Suppressor macrophage treated with lipopolysaccharide for 4 hours (primary cell): ENCODE measurements at places on chromosomes 12 and 14.

- DNase-seq, result no peak
Observed at GRCh38 chr12:95620171-95620570, 68.9 kb upstream of the USP44 start.

- DNase-seq, result peak; percentile 28
Observed at GRCh38 chr12:31353750-31354708, 28.1 kb upstream of the SINHCAF start.

- DNase-seq, result no peak
Observed at GRCh38 chr12:80805106-80805505, 88.4 kb downstream of the MYF5 start.

DNA sequence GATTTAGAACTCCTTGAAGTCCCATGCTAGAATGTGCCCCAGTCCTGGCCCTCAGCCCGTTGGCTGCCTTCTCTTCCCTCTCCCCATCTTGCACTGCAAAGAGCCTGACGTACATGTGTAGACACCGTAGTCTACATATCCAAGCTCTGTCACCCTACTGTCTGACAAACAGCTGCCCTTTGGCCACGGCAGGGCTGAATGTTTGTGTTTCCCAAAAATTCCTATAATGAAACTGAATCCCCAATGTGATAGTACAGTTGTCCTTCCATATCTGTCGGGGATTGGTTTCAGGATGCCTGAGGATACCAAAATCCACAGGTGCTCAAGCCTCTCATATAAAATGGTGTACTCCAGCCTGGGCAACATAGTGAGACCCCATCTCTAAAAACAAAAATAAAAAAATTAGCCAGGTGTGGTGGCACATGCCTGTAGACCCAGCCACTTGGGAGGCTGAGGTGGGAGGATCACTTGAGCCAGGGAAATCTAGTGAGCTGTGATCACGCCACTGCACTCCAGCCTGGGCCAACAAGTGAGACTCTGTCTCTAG is 12.3 kb upstream of the TFCP2 start:
- no peak for DNase-seq

DNA sequence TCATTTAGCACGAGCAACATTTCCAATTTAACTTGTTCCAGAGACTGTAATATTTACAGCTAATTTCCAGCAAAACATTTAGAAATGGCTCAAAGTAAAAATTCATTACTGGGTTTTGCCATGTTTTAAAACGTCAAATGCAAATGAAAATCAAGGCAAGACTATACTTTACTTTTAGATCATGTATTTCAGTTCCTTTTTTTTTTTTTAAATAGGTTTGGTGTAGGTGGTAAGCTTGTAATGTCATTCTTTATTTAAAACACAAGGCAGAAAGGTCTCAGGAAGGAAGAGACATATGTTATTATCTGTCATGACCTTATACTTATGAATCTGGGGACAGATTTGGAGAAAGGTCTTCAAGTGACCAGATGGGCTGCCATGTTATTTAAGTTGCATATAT is 54.1 kb downstream of the GRIP1 start:
- DNase-seq, result peak; percentile 13

GRCh38 chr14:87877877-87878276 is 115.1 kb downstream of the GALC start:
- DNase-seq, result no peak

- no peak for DNase-seq
Observed at GRCh38 chr14:22715186-22715812, 51.2 kb upstream of the OXA1L start.

GRCh38 chr14:20428010-20428365 is 8.0 kb downstream of the KLHL33 start:
- DNase-seq, result no peak

- no peak for DNase-seq
Observed at GRCh38 chr14:76090616-76091391, 60.9 kb upstream of the GPATCH2L start.

- no peak for DNase-seq
Observed at GRCh38 chr12:128583453-128583852, 240.3 kb downstream of the SLC15A4 start.

DNA sequence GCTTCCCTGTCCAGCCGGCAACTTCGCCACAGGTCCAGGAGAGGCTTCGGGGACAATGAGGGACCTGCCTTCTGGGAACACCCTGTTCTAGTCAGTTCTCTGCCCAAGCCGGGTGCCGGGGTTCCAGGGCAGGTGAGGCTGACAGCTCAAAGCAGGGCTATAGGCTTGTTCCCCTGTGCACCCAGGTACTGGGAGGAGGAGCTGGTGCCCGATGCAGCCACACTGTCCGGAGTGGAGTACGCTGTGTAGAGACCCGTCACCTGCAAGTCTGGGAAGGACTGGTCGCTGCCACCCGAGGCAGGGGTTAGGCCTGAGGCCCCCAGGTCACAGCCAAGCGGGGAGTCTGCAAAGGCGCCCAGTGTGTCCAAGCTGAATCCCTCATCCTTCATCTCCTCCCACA is 29.6 kb downstream of the FOXN4 start:
- DNase-seq, result no peak

GRCh38 chr14:20198991-20199390 is 8.3 kb downstream of the OR11G2 start:
- DNase-seq, result no peak

GRCh38 chr12:65648461-65648860 is 175.8 kb upstream of the HMGA2 start:
- no peak for DNase-seq

GRCh38 chr14:24298892-24299254 is 707 bp downstream of the DHRS1 start:
- peak; percentile 41 for DNase-seq

DNA sequence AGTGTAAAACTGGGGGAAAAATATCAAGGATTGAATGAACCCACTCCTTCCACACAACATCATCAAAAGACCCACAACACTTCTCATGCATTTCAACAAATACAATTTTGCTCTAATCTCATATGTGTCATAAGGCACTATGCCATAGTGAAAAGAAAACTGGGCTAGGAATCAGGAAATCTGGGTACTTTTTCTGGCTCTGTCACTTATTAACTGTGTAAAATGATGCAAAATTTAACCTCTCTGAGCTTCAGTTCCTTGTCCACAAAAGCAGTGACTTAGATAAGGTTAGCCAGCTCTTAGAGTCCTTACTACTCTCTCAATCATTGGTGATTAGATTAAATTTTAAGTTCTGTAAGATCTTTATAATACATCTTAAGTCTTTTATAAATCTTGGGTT is 250.5 kb upstream of the SOX5 start:
- DNase-seq, result no peak

DNA sequence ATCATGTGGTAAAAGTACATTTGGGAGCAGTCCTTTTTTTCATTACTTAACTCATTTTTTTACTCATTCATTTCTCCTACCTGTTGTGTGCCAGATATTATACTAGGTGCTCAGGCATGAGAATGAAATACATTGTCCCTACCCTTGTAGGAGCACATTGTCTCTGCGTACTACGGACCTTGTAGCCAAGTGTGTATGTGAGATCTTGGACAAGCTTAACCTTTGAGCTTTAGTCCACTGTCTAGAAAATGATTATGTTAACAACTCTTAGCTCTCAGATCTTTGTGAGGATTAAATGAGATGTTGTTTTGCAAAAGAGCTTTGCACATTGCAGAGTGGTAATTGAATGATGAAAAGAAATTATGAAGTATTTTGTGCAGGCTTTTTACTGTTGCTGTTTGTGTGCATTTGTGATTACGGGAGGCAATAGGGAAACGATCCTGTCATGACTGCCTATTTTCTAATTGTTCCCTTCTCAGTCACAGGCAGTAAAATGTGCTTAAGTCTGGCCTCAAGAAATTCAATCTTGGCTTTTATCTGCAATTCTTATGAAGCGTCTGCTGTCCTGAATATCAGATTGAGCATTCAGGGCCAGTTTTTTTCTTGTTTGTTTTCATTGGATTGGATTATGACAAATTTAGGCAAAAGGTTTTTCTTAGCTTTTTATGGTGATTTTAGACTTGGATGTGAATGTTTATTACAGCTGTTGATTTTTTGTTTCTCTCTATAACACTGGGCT is 447.7 kb downstream of the PDZRN4 start:
- DNase-seq, result no peak

GRCh38 chr14:73397810-73398209 is 60.5 kb downstream of the NUMB start:
- no peak for DNase-seq

DNA sequence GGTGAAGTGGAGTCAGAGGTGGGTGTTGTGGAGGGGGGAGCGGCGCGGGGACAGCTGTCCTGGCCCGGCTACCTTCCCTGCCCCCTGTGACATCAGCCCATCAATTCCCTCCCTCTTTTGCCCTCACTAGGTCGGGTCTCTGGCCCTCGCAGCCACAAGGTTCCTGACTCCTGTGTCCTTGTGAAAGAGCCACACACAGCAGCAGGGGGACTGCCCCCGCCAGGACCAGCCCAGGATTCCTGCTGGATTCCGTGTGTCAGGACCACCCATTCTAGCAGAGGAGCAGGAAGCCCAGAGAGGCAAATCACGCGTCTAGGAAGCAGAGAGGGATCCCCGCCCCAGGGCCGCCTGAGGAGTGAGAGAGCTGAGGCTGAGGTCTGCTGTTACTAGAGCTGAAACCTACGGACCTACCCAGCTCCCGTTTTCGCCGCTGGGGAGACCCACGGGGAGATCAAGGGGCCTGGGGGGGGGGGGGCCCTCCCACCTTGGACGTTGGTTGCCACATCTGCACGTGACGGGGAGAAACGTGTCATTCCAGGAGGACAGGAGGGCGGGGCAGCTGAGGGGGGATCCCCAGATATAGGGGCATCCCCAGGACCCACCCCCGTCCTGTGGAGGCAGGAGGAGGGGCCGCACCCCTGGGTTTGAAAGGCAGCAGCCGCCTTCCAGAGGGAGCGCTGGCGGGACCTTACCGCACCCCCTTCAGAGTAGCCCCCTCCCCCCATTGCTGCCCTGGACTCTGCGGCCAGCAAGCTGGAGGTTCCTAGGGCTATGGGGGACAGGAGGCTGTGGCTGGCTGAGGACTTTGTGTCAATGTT is 12.5 kb upstream of the INF2 start:
- no peak for DNase-seq

GRCh38 chr12:89756585-89757398 is 48.2 kb upstream of the ATP2B1 start:
- peak; percentile 99 for DNase-seq

DNA sequence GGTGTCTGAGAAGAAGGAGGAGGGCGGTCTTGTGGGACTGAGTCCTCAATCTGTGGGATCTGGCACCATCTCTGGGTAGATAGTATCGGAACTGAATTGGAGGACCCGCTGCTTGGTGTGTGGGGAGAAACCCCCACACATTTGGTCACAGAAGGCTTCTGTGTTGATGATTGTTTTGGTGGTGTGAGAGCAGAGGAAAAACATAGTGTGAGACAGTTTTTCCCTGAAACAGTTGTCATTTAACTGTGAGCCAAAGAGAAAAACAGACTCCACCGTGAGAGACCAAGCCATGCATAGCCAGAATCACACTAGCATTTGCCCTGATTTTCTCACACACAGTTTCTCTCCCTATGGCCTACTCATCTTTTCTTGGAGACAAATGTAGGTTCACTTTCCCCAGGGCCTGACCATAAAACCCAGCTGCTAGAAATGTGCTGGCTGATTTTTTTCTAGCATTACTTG is 91.4 kb upstream of the FLRT2 start:
- DNase-seq, result no peak

DNA sequence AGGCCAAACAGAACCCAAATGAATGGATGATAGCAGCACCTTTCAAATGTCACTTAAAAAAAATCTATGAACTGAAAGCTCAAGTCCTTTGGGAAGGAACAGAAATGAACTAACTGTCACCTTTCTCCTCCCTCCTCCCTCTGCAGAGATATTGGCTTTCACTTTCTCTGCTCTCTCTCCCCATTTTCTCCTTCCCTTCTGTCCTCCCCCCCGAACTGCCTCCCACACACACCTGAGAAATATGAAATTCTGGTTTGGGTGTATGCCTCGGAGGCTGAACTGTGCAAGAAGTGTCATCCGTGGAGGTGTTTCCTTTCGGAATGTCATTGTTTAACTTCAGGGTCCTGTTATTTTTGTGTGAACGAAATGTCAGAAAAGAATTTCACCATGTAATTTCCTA is 87.8 kb downstream of the NEDD1 start:
- no peak for DNase-seq

- DNase-seq, result no peak
Observed at GRCh38 chr14:105878125-105878524, 351.7 kb downstream of the TMEM121 start.

GRCh38 chr14:20418501-20418909 is 5.2 kb upstream of the TEP1 start:
- DNase-seq, result no peak

GRCh38 chr14:74921987-74922751 is 891 bp downstream of the RPS6KL1 start:
- no peak for DNase-seq

DNA sequence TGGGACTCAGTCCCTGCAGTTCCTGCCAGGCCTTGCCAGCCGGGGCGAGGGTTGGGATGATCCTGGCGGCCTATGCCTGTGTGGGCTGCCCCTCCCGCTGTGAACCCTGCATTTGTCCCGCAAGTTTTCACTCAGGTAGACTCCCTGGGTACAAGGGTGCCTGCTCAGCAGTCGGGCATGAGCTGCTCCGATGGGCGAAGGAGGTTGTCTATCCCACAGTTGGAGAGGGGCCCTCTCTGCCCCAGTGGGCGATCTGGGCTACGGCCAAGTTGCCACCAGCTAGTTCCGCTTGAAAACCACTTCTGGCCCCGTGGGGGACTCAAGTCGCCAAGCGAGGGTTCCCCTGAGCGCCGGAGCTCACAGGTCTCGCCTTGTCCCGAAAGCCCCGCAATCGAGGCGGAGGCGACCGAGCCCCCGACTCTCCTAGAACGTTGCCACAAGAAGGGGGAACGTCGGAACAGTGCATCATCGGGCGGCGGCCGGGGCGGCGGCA is 365 bp upstream of the TPI1 start:
- no peak for DNase-seq

- DNase-seq, result no peak
Observed at GRCh38 chr12:228846-229200, 14.9 kb upstream of the SLC6A12 start.

- no peak for DNase-seq
Observed at GRCh38 chr12:90938451-90938850, 16.5 kb downstream of the CCER1 start.

DNA sequence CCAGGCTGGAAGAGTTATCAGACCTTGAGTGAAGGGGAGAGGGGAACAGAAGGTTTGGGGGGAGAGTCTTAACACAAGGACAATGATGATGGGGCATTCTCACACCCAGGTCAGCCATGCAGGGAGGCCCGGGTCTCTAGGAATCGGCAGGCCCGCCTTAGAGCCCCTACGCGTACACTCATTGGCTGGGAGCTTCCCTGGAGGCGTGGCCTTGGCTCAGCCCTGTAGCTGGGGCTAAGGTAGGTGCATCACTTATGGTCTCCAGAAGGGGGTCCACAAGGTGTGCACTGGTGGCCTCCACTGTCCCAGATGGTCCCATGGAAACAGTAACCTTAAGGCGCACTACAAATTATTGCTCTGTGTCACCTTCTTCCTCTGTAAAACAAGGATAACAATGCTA is 660.1 kb downstream of the MED13L start:
- DNase-seq, result no peak

DNA sequence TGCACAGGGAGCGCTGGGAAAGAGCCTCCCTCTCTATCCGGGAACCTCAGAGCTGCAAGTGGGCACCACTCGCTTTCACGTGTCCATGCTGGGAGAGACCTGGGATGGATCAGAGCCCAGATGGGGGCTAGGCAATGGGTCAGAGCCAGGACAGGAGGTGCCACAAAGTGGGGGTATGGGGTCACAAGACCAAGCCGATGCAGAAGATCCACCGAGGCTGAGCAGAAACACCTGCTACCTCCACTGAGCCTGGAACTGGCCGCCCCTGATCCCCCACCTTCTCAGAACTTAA is 180.9 kb upstream of the SFSWAP start:
- no peak for DNase-seq

GRCh38 chr12:80490329-80490728 is 46.3 kb downstream of the PTPRQ start:
- DNase-seq, result no peak
